ENCODE measurements at places on chromosomes 16 and 17.

DNA sequence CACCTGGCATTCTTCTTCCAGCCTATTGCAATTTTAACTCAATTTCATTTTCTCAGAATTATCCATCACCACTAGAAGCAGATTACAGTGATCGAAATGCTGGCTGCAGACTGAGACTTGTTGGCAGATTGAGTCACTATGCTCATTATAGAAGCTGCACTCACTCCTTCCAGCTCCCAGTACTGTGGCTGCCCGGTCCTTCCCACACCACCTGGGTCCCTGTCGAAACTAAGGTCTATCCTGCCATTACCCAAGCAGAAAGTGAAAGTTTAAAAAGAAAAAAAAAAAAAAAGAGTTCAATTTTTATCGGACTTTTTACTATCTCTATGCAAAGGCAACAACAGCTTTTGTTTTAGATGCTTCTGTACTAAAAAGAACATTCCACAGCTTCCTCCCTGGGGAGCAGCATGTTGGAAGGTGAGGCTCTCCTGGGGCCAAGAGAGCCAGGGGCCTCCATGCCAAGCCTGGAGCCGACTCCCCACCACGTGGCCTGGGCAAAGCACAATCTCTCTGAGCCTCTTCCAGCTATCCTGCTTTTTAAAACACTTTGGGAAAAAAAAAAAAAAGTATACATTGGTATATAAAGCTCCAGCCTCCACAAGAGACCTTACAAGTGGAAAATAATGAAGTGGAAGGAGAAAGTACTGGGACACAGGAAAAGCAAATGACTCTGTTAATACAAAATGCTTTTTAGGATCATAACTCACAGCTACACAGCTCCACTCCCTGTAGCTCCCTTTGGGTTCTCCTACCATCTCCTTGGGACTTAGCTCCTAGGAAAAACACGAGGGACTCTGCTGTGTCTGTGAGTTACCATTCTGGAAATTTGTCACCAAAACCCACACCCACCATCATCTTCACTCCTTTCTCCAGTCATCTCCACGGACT lies 77.8 kb downstream of the USP31 start:
- DNase-seq: no peak

GRCh38 chr17:45231481-45232116 lies 9.9 kb downstream of the FMNL1 start:
- peak; percentile 61 for DNase-seq

- no peak for DNase-seq
Observed at GRCh38 chr17:16875662-16876061, 96.3 kb downstream of the TNFRSF13B start.

GRCh38 chr16:22346483-22346882 lies 27.9 kb downstream of the CDR2 start:
- DNase-seq: no peak

DNA sequence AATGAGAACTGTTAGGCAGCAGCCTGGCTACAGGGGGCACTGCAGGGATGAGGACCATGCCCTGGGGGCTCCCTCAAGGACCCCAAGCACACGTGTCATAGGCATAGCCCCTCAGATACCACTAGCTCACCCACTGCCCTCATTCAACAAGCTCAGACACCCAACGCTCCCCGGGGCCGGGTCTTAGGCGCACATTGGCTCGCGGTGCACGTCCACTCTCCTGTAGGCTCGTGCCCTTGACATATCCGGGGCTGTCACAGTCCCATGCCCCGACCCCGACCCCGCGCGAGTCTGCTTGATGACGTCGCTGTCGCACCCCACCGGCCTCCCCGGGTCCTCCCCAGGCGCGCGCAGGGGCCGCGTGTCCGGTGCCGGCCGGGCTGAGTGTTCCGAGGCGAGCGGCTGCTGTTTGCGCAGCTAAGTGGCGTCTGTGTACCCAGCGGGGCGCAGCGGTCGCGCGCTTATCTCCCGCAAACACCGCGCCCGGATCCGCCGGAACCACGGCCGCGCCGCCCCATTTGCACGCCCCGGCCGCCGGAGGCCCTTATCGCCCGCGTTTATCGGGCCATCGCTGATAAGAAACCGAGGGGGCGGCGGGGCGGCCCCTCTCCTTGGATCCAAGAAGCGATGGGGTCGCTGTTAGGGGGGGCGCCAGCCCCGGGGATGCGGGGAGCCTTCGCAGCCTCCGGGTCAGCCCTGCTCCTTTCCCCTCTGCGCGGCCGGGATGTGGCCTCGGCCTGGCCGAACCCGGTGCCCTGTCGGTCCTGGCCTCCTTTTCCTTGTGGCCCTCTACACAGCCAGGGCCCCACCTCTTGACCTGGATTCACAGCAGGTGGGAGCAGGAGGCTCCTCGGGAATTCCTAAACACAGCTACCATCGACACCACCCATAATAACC lies 20.7 kb upstream of the NAGS start:
- DNase-seq: peak; percentile 90
